ENCODE measurements at places on chromosomes 6 and 20.

GRCh38 chr6:43817192-43817591 is 47.2 kb downstream of the VEGFA start:
- peak; percentile 49 for DNase-seq

GRCh38 chr20:3658716-3659491 is 4.3 kb downstream of the GFRA4 start:
- no peak for DNase-seq

GRCh38 chr6:107703606-107704005 is 120.5 kb downstream of the SCML4 start:
- DNase-seq: no peak

DNA sequence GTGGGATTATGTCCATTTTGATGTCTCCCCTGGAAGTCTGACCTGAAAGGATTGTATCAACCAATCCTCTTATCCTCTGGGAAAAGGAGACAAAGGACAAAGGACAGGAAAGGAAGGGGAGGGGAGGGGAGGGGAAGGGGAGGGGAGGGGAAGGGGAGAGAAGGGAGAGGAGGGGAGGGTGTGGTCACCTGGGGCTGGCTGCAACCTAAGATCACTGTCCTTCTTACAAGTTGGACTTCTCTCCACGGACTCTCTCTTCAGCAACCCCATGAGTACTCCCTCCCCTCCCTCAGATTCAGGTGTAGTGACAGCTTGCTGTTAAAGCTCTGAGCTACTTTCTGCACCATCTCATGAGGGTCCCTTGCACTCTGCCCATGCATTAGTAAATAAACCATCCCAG is 58.9 kb upstream of the KLHL31 start:
- DNase-seq: no peak

GRCh38 chr6:136745300-136745699 is 47.0 kb downstream of the MAP3K5 start:
- DNase-seq: no peak

GRCh38 chr6:4888841-4889240 is 112.6 kb downstream of the CDYL start:
- no peak for DNase-seq

DNA sequence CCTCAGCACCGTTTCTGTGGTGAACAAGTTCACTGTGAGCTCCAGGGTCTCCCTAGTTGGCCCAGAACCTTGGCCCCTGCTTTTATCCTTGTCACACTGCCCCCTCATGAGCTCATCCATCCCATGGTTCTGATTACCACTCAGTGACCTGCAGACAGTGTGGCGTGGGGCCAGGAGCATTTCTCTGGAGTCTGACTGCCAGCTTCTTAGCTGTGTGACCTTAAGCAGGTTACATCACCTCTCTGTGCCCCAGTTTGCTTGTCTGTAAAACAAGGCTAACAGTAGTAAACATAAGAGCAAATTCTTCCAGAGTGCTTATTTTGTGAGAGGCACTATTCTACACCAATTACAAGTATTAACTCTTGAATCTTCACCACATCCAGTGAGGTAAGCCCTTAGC is 14.8 kb upstream of the MDGA1 start:
- DNase-seq: no peak

DNA sequence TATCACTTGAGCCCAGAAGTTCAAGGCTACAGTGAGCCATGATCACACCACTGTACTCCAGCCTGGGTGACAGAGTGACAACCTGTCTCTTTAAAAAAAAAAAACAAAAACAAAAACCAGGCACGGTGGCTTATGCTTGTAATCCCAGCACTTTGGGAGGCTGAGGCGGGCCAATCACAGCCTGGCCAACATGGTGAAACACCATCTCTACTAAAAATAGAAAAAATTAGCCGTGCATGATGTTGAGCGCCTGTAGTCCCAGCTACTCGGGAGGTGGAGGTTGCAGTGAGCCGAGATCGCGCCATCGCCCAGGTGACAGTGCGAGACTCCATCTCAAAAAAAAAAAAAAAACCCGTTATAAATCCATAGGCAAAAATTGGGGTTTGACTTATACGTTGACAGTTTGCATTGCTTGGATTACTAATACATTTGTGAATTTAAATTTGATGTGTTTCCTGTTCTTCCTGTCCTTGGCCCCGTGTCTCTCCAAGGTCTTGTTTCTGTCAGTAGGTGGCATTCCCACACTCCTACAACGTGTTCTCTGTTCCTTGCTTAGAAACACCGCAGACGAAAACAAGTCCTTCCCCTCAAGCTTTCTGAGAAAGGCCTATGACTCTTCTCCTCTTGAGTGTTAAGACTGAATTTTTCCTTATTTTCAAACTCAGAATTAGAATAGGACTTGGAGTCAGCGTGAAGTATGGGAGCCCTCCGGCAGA is 147.0 kb downstream of the DTNBP1 start:
- DNase-seq: no peak

- no peak for DNase-seq
Measured at GRCh38 chr6:72416744-72417465, 205.0 kb upstream of the KCNQ5 start.

- no peak for DNase-seq
Measured at GRCh38 chr6:47592131-47592840, 106.1 kb upstream of the ADGRF4 start.

DNA sequence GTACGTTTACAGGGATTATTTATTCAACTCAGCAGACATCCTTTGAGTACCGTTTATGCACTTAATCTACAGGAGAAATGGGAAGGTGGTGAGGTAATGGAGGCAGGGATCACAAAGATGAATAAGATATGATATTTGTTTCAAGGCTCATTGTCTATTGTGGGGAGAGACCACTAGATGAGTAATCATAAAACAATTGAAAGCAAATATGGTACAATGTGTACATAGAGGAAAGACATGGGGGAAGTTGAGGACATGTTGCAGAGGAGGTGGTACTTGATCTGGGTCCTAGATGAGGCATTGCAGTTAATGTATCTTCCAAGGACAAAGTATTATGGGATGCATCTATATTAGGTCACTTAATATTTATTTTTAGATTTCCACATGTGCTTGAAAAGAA is 13.7 kb upstream of the CDC5L start:
- DNase-seq: no peak

GRCh38 chr20:63957004-63957689 is 931 bp upstream of the UCKL1 start:
- DNase-seq: peak; percentile 67

DNA sequence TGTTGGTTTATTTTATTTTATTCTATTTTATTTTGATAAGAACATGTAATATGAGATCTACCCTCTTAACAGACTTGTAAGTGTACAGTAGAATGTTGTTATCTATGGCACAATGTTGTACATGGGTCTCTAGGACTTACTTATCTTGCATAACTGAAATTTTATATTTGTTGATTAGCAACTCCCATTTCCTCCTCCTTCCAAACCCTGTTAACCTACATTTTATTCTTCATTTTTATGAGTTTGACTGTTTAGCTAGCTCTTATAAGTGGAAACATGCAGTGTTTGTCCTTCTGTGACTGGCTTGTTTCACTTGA is 37.9 kb upstream of the BCAS1 start:
- DNase-seq: no peak

- no peak for DNase-seq
Measured at GRCh38 chr20:14919501-14920081, 582.2 kb upstream of the FLRT3 start.

- no peak for DNase-seq
Measured at GRCh38 chr6:104908888-104909525, 47.9 kb upstream of the LIN28B start.

- no peak for DNase-seq
Measured at GRCh38 chr20:63370618-63371187, 9.6 kb upstream of the CHRNA4 start.

DNA sequence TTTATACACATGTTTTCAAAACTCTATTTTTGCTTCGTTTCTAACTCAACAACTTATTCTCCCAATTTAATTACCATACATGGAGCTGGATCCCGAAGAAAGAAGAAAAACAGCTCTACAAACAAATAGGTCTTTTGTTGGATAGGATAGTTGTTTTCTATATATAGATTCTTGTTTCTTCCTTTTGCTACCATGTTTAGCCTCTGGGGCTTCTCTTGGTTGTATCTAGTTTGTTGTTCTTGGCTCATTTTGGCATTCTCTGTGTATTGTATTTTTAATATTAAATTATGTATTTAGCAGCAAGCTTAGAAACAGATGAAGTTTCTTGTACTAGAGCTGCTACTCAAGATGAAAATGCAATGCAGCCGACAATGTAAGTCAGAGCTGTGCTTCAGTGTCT is 60.9 kb downstream of the PLCB4 start:
- DNase-seq: no peak

- DNase-seq: no peak
Measured at GRCh38 chr6:128144320-128144719, 243.5 kb upstream of the THEMIS start.

GRCh38 chr6:142810952-142811514 is 133.9 kb downstream of the HIVEP2 start:
- peak; percentile 39 for DNase-seq

- no peak for DNase-seq
Measured at GRCh38 chr6:41063884-41064285, 8.3 kb downstream of the OARD1 start.

DNA sequence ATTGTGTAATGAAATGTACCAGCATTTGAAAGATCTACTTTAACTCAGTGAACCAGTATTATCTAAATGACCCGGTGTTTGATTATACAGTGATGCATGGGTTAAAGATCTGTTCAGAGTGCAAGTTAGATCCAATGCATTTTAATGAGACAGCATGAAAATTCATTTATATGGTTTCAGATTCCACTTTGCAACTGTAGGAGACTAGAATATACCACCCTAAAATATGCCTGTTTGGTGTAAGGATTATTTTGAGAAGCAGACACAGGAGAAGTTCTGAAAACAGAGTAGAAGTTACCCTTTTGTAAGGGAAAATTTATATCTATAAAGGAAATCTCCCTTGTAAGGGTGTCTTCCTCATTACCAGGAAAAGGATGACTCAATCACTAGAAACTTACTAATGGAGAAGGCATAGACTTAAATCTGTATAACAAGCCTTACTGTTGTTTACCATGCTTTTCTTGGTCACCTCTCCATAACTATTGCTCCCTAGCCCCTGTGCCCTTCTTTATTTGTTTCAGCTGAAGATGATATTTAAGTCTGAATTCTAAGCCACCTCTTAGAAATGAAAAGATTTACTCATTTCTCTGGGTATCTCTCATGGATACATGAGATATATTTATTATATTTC is 105.4 kb downstream of the NCOA3 start:
- DNase-seq: peak; percentile 13

- DNase-seq: no peak
Measured at GRCh38 chr6:129112591-129112990, 229.7 kb downstream of the LAMA2 start.

DNA sequence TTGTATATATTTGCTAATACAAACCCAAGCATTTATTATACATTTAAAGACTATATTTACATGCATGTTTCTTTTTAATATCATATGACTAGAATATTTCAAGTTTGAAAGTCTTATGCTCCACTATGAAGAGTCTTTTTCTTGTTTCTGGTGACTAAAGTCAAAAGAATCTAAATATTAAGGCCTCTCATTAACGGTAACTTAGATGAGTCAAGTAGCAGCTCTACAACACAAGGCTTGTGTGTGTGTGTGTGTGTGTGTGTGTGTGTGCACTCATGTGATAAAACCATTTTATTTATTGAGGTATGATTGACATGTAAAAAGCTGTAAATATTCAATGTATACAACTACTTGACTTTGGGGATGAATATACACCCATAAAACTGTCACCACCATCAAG is 275.6 kb downstream of the TFAP2B start:
- DNase-seq: no peak

- DNase-seq: no peak
Measured at GRCh38 chr6:106692819-106693208, 63.4 kb downstream of the QRSL1 start.

DNA sequence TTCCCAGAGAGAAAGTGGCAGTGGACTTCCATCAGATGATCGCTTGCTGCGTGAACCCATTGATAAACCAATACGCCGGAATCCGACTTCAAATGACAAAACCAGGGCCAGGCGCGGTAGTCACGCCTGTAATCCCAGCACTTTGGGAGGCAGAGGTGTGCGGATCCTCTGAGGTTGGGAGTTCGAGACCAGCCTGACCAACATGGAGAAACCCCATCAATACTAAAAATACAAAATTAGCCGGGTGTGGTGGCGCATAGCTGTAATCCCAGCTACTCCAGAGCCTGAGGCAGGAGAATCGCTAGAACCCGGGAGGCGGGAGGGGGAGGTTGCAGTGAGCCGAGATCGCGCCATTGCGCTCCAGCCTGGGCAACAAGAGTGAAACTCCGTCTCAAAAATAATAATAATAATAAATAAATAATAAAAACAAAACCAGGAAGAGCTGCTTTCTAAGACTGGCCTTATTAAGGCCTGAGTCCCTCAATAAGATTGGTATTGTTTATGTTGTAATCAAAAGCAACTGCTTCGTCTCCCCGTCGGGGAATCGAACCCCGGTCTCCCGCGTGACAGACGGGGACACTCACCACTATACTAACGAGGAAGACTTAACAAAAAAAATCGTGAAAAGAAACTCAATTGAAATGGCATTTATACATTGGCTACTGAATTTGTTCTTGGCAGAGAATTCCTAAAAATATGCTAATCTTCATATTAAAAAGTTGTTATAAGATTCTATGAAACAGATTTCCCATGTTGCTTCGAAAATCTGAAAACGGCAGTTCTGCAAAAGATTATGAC is 110.2 kb upstream of the ZNF184 start:
- DNase-seq: peak; percentile 33

GRCh38 chr6:5241252-5241651 is 19.5 kb downstream of the LYRM4 start:
- no peak for DNase-seq

DNA sequence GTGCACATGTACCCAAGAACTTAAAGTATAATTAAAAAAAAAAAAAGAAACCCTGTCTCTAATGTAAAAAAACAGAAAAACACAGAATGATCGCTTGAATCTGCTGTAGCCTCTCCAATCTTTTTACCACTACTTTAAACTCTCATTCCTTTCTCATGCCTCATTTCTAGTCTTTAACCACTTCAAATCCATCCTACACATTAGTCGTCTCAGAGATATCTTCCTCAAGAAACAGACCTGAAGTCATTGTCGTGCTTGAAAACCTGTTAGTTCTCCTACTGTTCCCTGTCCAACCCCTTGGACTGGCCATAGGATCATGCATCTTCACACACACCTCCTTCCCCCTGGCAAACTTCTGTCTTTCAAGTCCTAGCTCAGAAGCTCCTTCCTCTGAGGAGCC is 112.1 kb upstream of the BCLAF1 start:
- DNase-seq: peak; percentile 55

- DNase-seq: no peak
Measured at GRCh38 chr6:42095094-42095493, 44.8 kb downstream of the TAF8 start.

- DNase-seq: no peak
Measured at GRCh38 chr20:62266340-62266739, 28.0 kb downstream of the OSBPL2 start.

- peak; percentile 92 for DNase-seq
Measured at GRCh38 chr6:161242779-161243693, 30.8 kb downstream of the AGPAT4 start.

Measured in AG08395 (cell line).